ENCODE measurements at places on chromosomes 5 and 9.

DNA sequence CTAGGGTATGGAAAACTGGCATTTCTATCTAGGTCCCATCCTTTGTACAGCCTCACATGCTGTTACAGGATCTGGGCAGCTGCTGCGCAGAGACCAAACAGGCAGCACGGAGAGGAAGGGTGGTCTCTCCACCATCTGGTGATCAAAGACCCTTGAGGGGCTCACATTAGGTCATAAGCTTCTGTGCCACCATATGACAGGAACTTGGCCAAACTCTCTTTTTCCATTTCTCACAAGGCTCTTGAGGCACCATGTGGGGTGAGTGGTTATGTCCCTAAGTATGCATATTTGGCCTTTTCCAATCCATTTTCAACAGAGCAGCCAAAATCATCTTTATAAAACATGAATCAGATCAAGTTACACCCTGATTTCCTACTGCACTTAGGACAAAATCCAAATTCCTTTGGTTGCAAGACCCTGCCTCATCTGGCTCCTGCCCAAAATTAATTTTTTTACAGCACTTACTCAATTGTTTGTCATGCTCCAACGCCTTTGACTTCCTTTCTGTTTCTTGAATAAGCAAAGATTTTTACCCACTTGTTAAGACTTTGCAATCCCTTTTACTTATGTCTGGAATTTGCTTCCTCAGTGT is 730.0 kb downstream of the MAT2B start:
- DNase-seq = no peak

GRCh38 chr5:153400931-153401330 is 89.5 kb upstream of the GRIA1 start:
- no peak for DNase-seq

DNA sequence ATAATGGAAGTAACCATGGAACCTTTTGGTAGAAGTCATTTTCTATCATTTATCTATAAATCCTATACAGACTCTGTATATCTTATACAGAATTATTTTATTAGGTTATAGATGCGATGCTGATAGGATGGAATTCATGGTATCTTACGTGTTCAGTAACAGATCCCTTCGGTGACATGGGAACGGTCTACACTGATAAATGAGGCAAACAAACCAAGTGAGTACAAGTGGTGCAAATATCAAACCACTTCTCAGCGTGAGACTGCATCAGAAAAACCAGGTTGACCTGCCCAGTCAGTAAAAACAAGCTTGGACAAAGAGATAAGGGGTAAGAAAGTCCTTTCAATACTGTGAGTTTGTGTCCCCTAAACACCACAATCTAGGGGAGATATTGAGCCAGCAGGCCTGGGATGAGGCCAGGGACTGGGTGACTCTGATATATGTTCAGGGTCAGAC is 215.5 kb downstream of the GAPVD1 start:
- DNase-seq = no peak

- DNase-seq = no peak
Measured at GRCh38 chr9:98504298-98505282, 204.1 kb downstream of the GABBR2 start.

GRCh38 chr5:149561848-149562247 is 10.6 kb upstream of the CSNK1A1 start:
- no peak for DNase-seq

DNA sequence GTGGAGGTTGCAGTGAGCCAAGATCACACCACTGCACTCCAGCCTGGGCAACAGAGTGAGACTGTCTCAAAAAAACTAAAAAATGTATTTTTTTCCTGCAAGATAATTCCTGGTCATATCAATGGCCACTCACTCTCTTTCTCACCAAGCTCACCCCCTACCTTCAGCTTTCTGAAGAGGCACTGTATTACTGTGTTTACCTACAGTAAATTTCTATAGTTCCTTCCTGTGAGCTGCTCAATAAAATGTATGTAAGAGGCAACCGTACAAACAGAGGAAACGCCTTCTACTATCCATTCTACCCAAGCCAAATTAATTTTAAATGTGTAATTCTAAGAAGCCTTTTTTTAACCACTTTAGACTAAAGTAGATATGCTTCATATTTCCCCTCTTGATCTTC is 929.3 kb upstream of the DMAC1 start:
- DNase-seq = no peak

DNA sequence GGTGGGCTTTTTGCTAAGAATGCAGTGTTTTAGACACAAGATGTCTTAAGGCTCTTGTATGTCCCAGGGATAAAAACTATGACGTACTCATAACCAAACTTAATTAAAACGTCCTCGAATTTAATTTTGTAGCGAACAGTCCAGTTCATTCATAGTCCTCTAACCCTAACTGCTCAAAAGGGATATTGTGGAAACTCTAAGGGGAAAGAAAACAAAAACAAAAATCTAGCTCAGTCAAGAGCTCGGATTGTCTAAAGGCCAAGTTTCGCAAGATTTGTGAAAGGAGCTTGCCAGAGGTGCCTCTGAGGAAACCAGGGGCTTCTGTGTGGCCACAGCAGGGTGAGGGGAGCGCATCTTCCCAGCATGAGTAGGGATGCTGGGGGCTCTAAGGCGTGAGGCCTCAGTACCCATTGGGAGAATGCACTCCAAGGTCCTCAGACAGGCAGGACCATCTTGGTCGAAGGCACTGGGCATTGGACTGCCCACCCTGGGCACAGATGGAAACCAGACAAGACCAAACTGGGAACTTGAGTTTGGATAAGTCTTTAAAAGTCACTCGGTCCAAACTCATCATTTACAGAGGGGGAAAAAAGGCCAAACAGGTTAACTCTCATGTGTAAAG is 71.8 kb downstream of the PRRT1B start:
- no peak for DNase-seq

DNA sequence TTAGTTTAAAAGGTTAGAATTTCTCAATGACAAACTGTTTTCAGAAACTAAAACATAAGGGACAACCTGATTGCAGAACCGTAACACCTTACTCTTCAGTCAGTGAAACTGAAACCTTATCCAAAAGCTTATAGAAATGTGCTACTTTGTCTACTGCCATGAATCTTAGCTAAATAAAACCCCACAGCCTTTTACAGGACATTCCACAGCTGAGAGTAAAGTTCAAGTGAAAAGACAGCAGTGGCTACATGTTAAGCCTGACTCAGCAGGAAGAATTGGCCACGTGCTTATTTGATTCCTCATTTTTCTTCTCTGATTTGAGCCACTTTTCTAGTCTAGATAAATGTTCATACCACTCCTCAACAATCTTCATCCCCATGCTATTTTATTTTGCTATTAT is 278.7 kb upstream of the ISL1 start:
- no peak for DNase-seq

DNA sequence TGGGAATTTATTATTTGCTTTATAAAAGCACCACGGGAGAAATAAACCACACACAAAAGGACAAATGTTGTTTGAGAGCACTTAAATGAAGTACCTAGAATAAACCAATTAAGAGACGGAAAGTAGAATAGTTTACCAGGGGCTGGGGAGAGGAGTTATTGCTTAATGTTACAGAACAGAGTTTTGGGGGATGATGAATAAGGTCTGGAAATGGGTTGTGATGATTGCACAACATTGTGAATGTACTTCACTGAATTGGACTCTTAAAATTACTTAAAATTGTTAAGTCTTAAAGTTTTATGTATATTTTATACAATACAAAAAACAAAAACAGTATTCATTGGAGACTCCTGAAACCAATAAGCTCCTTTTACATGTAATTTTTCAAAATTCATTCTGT is 1.5 kb downstream of the ZBTB43 start:
- no peak for DNase-seq

DNA sequence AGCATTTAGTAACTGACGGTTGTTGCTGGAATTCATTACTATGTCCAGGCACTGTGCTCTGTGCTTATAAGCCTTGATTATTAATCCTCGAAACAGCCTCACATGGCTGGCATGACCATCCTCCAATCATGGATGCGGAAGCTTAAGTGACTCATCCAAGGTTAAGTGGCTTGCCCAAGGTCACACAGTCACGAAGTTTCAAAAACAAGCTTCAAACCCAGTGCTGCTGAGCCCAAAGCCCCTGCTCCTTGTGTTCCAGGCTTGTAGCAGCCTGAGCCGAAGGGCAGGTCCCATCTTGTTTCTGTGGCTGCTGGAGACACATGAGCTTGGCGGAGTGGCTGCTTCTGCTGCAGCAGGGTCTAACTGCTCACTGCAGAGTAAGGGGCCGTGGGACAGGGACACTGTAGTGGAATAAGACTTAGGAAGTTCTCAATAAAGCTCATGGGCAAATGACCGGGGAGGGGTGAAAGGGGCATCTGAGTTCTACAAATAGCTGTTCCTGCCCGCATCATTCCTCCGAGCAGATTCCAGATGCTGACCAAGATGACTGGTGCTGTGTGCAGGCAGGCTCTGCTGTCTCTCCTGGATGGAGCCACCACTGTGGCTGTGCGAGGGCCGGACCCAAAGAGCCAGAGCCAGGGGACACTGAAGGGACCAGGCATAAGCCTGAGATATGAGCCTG is 32.4 kb downstream of the WHRN start:
- DNase-seq = no peak

DNA sequence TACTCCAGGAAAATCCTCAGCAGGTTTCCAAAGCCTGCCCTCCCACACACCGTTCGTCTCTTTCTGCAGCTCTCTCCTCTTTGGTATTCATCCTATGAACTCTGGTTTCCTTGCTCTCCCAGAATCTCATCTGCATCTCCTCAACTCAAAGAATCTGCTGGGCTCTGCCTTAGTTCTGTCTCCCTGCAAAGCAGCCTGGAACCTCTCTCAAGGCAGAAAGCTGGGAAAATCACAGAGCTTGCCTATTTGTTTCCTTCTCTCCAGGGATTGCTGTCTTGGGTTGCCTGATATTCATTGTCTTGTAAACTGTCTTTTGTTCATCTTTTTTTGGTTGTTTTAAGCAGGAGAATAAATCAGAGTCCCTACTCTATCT is 5.3 kb upstream of the ERAP2 start:
- DNase-seq = no peak

GRCh38 chr5:61802456-61802855 is 470.4 kb downstream of the ZSWIM6 start:
- DNase-seq = no peak

DNA sequence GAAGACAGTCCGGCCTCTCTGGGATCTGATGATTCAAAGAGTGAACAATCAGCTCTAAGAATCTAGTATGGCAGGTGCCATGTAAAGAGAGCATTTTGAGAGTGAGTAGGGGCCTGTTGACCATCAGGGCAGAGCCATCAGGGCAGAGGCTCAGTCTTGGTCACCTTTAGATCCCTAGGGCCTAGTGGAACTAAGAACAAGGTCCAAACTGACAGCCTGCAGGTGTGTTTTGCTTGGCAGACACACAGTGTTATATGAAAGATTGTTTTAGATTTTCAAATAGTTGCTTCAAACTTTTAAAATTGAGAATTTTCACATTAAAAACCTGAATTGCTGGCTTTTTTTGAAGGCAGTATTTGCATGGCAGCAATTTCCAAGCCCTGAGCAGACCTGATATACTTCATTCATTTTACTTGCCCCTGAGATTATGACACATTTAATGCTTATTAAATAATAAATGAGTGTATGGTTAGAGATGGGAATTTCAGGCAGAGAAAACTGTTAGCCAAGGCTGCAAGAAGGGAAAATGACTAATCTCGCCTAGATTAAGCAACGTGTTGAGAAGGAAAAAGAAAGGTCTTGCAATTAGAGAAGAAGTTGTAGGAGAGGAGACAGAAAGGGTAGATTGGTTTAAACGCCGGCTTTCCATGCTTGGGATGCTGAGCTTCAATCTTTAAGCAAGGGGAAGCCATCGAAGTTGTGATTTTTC is 279.6 kb downstream of the ARRDC3 start:
- DNase-seq = no peak

GRCh38 chr9:108694170-108694569 is 161.6 kb downstream of the ACTL7B start:
- no peak for DNase-seq

- no peak for DNase-seq
Measured at GRCh38 chr9:3282365-3282764, 243.4 kb downstream of the RFX3 start.

- no peak for DNase-seq
Measured at GRCh38 chr9:76980566-76980965, 38.9 kb upstream of the FOXB2 start.

GRCh38 chr9:17134396-17135294 is at the start of gene CNTLN:
TSS of gene CNTLN (plus strand) at chr9:17135040. CDS start at chr9:17135066, 26 bp downstream.
- DNase-seq = peak; percentile 92

GRCh38 chr9:30775236-30775635 is 1609.2 kb upstream of the ACO1 start:
- no peak for DNase-seq

DNA sequence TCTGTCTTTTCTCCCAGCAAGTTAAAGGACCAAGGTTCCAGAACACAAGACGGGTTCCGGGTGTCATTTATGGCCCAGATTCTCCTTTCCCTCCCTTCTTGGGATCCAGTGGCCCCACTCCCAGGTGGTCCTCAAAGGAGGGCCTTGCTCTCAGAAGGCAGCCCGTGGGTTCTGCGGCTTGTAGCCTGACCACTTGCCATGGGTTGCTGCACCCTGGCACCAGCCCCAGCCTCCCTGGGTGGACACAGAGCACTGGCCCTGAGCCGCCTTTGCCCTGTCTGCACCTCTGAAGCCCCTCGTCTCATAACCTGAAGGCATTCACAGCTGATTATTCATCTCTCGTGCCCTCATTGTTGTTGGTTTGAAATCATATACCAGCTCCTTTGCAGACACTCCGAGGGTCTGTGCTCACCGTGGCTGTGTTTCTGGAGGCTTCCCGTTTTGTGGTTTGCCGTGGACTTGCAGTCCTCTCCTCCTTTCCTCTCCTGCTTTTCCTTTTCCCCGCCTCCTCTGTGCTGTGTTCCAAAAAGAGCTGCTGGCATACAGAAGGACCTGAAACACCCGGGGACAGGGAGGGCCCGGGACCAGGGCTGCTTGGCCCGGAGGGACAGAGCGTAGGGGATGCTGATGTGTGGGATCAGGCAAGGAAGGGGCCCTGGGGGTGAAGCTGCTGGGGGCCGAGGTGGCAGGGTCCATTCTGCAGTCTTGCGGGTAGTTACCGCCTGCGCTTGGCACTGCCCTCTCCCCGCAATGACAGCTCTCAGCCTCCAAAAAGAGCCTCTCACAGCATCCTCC is 49.5 kb upstream of the FCN2 start:
- no peak for DNase-seq

Measured in nucleus accumbens (tissue), 56 donors.